Ecto neural progenitor cell (in vitro differentiated cells): ENCODE measurements at places on chromosomes 4 and X.

DNA sequence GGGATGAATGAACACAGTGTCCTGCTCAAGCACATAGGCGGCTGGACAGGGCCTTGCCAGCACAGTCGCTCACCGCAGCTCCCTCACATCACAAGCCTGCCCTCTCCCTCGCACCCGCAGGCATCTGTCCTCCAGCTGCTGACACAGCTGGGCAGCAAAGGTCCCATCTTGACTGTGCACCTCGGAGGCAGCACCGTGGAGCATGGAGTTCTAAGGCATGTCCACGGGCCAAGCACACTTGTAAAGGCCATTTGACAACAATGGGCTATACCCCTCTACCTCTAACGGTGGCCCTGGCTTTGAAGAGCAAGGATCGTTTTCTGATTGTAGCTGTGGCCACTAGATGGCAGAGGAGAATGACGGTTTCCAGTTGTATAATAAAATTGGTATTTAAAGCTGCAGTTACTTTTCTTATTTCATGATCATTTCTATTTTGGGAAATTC lies 53.8 kb downstream of the APLN start:
- DNase-seq: no peak

DNA sequence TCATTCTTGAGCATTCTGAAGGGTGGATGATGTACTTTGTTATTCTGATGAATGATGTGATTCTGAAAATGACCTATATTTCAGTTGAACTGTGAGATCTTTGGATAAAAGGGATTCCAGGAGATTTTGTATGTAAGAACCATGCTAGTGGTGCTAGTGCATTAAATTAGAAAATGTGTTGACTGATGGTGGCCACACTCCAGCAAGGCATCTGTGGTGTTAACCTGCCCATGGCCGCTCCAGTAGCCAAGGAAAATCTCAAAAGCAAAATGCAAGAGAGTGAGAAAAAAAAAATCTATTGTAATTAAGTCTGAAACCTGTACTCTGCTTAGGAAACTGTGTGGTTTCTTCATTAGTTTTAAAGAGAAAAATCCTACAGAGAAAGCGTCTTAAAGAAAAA lies 93.5 kb downstream of the WWC2 start:
- DNase-seq: no peak

DNA sequence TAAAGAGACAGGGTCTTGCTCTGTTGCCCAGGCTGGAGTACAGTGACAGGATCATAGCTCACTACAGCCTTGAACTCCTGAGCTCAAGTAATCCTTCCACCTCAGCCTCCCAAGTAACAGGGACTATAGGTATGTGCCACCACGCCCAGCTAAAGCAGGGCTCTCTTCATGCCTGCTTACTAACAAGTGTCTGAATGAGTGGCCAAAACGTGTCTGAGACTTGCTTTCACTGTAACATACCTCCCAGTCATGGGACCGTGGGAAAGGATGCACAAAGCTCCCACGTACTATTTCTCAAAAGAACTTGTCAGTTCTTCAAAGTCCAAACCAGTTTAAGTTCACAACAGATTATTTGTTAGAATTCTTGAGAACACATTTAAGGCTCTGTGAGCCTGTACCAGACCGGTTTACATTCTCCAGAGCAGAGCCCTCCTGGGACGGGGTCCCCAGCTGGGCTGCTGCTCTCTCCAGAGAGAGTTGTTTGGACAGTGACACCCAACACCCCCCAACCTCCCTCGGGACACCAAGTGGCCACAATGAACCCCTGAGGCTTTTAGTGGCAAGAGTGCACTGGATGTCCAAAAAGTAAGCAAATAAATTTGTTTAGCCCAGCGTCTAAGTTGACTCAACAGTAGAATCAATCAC lies 24.1 kb downstream of the SH3KBP1 start:
- DNase-seq: no peak

- no peak for DNase-seq
Measured at GRCh38 chr4:152369902-152370295, 166.0 kb downstream of the FBXW7 start.

DNA sequence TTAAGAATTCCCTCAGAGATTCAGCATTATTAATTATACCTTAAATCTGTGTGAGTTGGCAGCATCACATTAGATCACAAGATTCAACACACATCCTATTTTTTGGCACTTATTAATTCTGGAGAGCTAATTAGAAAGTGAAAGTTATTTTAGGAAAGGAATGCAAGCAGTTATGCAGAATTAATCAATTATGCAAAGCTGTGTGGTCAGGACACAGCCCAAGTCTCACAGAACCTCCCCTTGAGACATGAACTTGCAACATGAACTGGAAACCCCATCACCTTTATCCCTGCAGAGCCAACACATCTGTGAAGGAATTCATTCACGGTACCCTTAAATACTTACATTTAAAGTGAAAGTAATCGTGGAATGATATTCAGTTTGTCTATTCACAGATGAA lies 80.5 kb downstream of the TSPAN5 start:
- DNase-seq: no peak

GRCh38 chr4:159103384-159103990 lies 608 bp downstream of the RAPGEF2 start:
- DNase-seq: no peak

GRCh38 chr4:42123071-42123644 lies 29.3 kb downstream of the BEND4 start:
- DNase-seq: no peak

DNA sequence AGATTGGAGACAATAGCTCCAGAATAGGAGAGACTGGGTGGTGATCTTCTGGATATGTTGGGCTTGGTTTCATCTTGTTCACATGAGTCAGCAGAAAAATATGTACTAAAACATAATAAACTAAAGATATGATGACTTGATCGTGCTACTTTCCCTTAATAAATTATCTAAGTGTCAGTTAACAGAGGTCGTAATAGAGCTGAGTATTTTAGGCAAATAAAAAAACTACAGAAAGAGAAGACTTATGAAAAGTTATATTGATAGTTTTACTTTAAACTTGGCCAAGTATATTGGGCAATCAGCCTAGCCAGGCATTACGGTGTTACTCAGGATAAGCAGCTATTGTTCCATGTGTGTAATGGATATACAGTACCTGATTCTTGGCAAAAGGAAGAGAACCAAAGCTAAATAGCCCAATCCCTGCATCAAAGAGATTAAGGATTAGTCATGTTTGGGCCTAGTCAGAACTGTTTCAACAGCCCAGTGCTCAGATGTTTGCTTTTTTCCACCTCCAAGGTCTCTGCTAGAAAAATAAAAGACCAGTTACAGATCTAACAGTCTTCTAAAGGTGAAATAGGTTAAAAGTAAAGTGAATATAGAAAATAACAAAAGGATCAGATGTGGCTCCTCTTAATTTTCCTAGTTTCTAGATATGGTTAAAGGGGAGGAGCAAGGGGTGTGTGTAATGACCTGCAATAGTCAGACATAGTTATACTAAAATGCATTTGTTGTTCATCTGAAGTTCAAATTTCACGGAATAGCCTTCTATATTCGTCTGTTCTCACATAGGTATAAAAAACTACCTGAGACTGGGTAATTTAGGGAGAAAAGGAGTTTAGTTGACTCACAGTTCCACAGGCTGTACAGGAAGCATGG lies 262.6 kb downstream of the ADGRL3 start:
- DNase-seq: no peak

GRCh38 chrX:24513416-24513815 lies 48.3 kb downstream of the PDK3 start:
- no peak for DNase-seq

DNA sequence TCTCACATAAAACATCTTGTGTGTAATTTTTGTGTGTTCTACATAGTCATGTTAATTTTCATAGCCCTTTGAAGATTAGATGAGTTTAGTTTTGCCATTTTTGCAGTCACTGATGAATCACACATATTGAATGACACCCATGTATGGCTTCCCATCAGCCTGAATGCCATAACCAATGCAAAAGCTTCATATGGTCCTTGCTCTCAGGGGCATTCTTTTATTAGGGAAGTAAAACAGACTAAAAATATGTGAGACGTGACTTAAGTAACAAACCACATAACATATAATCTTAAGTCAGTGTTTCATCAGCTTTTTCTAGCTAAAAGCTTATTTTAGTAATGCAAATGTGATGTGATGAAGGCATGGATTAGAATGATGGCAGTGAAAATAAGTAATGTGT lies 8.2 kb downstream of the SLC25A4 start:
- DNase-seq: no peak

DNA sequence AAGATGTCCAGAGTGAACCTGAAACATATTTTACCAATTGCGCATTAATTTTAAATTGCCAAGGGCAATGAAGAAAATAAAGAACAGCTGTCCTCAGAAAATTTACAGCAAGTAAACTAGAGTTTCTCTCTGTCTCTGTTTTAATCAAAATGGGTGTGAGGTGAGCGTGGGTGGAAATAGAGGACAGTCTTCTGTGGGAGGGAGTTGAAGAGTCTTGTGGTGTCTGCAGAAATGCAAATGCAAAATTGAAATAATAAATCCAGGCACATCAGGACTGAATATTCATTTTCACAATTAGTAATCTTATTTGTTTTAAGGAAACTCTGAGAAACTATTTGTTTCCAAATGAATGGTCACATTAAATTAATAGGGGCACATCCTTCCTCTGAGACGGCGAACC lies 192.0 kb downstream of the ARHGAP10 start:
- DNase-seq: no peak

DNA sequence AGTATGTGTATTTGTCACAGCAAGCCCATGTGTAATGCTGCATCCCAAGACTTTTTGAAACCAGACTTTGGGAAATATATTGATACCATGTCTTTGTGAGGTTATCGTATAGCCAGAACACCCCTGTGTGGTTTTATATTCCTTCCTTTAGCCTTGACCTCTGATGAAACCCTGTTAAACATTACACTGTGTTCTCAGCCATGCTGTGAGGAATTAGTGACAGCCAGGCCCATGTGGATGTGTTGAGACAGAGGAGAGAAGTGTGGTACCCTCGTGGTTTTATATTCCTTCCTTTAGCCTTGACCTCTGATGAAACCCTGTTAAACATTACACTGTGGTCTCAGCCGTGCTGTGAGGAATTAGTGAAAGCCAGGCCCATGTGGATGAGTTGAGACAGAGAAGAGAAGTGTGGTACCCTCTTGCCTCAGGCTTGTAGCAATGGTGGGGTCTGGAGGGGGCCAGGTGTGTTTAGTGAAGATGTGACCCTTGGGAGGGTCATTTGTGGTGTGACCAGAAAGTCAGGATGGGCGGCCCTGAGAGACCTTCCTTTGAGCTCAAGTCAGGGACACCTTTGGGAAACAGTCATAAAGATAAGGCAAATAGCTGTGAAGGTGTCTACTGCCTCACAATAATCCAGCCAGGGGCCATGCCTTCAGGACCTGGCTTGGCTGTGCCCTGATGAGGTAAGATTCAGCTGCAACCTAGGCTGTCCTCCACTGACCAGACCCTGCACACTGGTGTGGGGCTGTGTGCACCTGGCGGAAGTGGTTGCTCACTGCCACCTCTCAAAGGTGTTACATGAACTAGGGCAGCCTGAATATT lies 110.0 kb downstream of the IRF2 start:
- DNase-seq: no peak

GRCh38 chr4:185726931-185727330 lies 85.1 kb downstream of the SORBS2 start:
- DNase-seq: no peak

GRCh38 chr4:112060212-112060611 lies 85.0 kb upstream of the FAM241A start:
- DNase-seq: no peak

DNA sequence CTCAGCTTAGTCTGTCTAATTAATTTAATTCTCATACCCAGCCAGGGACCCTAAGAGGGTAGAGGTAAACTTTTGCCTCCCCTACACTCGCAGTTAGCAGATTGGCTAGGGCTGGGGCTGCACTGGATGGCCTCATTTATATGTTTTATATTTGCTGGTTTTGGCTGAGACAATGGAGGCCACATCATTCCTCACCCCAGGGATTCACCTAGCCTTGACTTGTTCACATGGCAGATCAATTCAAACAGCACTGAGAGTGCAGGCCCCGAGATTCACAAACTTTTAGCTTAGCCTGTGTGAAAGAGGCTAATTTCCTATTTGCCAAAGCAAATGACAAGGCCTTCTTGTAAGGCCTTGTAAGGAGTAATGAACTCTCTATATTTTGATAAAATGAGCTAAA lies 844.4 kb downstream of the ARAP2 start:
- no peak for DNase-seq

- no peak for DNase-seq
Measured at GRCh38 chrX:68703846-68704245, 56.4 kb downstream of the STARD8 start.

DNA sequence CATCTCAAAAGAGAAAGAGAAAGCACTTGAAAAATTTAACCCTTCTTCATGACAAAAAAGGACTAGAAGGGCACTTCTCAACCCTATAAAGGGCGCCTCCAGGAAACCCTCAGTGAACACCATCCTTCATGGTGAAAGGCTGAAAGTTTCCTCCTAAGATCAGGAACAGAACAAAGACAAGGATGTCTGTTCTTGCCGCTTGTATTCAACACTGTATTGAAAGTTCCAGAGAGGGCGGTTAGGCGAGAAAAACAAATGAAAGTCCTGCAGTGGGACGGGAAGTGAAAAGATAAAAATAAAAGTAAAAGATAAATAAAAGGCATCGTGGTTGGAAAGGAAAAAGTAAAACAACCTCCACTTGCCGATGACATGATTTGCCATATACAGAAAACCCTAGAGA lies 50.9 kb downstream of the RNF212 start:
- no peak for DNase-seq

GRCh38 chr4:60129740-60130139 lies 1070.4 kb upstream of the ADGRL3 start:
- DNase-seq: no peak

- DNase-seq: no peak
Measured at GRCh38 chr4:89000844-89001360, 56.1 kb downstream of the FAM13A start.

DNA sequence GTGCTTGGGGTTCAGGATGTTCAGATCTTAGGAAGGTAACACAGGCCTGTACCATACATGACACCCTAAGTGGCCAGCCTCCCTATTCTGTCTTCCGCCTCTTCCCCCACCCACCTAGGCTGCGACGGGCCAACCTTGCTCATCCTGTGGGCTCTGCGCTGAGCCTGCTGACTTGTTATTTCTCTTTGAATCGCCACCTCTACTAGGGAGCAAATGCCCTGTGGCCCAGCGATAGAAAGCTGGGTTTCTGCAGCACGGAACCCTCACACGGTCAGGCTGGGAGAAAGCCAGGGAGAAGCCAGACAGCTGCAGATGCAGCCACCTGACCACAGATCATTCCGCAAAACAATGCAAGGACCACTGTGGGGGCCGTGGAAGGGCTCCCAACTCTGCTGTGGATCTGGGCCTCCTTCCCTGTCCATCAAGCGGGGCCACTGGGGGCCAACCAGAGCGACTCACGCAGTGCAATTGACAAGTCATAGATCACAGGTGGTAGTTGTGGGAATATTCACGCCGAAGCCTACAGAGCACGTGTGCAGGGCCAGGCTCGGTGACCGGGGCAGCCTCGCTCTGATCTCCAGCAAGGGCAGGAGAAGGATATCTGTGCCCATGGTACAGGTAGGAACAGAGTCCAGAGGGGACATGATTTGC lies 227.5 kb downstream of the AFAP1 start:
- no peak for DNase-seq

DNA sequence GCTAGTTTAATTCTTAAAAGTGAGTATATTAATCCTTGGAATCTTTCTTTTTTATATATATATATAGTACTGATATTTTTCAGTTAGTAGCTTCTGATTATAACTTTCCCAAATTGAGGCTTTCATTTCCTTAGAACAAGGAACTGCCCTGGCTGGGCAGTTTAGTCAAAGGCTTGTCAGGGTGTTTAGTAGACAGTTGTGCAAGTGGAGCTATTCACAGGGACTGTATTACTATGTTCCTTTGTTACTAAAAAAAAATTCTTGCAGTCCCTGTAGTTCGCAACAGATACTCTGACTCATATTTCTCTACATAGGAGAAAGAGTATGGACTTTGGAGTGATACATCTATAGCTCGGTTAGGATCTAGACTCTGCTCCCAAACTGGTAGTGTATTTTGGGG lies 20.8 kb downstream of the USO1 start:
- DNase-seq: no peak
